Activated naive CD4-positive, alpha-beta T cell (primary cell): ENCODE measurements at places on chromosomes 4 and X.

DNA sequence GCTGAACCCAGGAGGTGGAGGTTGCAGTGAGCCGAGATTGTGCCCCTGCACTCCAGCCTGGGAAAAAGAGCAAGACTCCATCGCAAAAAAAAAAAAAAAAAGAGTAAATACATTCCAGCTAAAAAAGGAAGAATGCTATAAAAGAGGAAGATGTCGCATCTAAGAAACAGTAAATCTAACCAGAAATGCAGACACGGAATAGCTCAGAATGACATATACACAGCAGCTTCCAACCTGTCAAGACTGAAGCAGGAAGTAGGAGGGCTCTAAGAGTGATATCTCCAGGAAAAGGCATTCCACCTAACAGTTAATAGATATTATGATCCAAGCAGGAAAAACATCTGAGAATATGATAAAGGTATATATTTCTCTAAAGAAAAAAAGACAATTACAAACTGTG is 16.0 kb downstream of the CLOCK start:
- no peak for DNase-seq

DNA sequence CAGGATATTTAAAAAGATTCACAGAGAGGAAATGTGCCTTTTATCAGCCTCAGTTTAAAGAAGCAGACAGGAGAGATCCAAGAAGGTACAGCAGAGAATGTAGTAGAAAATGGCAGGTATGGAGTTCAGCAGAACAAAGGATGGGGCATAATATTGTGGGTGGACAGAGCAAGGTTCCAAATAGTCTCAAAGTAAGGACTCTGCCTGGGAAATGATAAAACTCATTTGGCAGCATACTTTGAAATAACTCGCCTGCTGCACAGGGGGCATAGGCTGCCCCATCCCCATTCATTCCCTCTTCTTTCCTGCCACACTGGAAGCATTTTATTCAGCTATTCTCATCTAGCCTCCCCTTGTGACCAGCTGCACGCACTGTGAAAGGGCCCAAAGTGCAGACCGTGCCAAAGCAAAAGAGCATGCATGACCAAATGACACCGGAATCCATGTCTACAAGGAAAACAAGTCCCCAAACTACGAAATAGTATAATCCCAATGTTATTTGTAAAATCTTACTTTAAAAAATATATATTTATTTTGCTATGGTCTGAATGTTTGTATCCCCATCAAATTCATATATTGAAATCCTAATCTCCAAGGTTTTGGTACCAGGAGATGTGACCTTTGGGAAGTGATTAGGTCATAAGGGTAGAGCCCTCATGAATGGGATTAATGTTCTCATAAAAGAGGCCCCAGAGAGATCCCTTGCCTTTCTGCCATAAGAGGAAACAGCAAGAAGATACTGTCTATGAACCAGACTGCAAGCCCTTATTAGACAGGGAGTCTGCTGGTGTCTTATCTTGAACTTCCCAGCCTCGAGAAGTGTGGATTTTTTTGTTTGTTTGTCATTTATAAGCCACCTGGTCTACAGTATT is 77.4 kb upstream of the PRSS48 start:
- DNase-seq, result no peak

DNA sequence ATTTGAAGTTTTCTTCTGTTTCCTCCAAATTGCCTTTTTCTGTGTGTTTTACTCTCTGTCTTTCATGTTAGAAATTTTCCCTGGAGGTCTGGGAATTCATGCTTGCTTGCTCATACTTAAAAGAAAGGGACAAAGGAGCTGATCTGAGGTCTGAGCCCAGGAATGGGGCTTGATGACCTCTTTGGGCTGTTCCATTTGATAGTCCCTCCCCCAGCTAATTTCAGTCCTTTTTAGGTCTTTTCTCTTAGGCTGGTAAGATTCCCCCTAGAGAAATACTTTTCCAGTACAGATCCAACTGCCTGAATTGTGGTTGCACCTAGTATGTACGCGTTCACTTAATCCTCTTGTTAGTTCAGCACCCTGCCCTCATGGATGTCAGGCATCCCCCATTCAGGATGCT is 5.5 kb upstream of the PIGA start:
- DNase-seq, result no peak

DNA sequence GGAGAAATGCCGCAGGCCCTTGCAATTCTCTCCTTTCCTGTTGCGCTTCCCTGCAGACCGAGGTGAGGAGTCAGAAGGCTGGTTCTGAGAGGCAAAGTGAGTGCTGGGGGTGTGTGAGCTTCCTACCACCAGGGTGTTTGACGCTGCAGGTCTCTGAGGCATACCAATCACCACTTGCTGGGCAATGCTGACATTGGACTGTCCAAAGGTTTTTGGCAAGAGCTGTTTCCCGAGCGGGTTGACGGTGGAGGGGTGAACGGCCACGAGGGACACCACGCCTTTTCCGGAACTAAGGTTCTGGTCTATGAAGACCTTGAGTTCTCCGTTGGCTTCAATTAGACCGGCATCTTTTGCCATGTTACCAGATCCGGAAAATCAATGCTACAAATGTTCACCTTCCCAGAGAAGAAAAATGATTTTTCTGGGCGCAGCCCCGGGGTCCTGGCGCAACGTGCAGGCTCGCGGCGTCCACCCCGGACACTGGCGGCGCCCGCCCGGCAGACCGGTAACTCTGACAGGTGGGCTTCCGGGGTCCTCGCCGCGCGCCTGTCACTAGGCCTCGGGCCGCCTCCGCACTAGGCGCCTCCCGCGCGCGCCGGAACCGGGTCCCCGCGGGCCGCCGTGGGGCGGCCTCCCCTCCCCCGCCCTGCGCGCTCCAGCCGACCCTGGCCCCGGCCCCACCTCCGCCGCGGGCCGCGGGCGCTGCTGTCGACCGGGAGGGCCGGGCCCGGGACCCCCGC is 44.9 kb upstream of the FAM47C start:
- no peak for DNase-seq

DNA sequence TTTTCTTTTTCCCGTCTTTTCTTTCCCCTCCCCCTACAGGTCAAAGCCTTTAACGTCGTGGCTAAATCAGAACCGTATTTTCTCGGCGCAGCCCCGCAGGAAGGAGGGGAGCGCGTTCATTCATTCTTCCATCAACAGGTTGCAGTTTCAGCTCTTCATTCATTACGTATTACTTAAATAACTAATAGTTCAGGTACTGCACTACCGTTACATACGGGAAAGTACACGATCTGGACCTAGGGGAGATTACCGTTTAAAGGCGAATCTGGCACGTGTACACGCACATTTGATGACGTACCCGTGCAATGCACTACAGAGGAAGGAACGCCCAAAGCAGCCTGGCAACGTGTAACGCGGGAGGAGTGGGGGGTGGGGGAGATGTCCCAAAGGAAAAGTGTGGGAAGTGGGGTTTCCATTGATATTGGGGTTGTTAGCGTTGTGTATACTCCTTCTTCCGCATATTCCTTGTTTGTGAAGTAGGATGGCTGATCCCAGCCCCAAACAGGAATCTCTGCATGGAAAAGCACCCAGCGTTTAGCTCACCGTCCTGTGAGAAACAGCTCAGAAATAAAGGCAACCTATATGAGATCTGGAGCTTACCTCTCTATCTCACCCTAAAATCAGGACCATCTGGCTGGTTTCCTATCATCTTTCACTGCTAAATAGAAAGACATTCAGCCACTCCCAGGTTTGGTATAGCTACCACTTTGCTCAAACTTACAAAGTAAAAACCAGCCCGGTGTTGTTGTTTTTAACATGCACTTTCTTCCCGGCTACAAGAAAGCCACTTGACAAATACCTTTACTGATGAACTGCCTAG is 585 bp upstream of the SEC24D start:
- DNase-seq, result no peak

DNA sequence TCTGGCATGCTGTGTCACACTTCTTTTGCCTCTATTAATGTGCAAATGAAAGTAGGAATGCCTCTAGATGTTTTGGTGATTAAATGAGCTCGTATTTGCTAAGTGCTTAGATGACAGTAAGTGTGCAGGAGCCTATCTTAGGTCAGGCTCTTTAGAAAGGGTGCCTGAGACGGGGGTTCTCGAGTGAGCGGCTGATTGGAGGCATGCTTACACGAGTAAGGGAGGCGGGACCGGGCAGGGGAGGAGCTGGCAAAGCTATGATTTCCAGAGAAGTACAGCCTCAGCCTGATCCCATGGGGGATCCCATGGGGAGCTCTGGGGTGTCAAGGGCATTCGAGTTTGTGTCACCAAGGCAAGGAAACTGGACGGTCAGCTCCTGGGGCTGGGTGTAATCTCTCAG is 44.8 kb downstream of the CLDN34 start:
- no peak for DNase-seq

DNA sequence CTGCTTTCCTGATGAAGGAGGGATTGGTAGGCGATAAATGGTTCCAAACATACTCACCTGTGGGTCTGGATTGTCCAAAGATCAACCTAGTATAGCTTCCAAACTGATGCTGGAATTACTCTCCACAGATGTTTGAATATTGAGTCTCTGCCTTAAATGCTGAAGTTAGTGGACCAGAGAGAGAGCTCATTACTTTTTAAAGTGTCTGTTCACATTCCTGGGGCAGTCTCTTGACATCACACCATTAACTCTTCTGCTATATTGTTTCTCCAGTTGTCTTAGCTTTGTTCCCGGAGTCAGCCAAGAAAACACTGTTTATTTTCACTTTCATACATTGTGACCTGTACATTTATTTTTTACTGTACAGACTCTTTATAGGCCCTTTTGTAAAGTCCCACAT is 35.4 kb downstream of the ARHGEF38 start:
- no peak for DNase-seq

DNA sequence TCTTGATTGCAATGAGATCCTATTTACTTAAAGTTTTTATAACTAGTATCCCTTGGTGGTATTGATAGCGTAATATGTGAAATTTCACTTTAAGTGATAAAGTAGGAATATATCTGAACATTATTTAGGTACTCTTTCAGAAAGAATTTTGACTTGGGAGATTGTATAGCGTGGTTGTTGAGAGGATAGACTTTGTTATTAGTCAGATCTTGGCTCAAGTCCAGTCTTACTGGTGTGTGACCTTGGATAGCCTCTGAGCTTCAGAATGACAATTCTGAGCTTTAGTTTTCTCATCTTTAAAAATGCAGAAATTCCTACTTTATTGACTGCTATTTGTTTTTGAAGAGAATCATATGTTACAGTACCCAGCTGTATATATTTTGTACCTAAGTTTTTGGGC is 32.6 kb downstream of the DCK start:
- DNase-seq, result no peak

DNA sequence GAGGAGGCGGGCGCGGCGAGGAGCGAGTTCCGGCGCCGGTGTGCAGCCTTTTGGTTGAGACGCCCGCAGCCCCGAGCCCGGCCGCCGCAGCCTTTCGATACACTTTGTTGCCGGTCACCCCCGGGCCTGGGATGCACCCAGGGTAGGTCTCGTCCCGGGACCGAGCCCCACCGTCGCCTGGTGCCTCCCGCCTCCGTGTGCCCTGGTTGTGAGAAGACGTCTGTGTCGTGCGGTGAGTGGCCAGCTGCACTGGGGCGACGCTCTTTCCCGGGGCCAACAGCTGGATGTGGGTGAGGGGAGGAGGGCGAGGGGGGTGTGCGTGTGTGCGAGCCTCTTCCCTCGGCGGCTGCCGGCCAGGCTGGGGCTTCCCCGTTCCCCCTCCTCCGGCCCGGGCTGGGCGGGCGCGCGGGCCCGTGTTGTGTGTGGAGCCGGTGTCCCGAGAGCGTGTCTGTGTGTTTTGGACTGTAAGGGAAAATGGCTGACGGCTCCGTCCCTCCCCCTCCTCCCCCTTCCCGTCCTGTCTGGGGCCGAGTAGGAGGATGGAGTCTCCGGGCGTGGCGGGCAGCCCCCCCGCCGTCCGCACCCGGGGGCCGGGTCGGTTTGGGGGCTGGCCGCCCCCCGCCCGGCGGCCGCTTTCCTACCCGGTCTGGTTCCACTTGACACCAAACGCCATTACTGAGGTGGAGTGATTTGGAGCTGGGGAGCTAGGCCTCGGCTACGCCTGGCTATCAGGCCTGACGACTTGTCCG is 807 bp downstream of the USP9X start:
- peak; percentile 42 for DNase-seq

- DNase-seq, result no peak
These were observed 225.8 kb upstream of the SFRP2 start for GRCh38 chr4:154014407-154015321.

GRCh38 chrX:119726900-119727555 is 31.4 kb upstream of the SOWAHD start:
- no peak for DNase-seq

- DNase-seq, result no peak
These were observed 69.6 kb downstream of the WNK3 start for GRCh38 chrX:54288277-54288676.

DNA sequence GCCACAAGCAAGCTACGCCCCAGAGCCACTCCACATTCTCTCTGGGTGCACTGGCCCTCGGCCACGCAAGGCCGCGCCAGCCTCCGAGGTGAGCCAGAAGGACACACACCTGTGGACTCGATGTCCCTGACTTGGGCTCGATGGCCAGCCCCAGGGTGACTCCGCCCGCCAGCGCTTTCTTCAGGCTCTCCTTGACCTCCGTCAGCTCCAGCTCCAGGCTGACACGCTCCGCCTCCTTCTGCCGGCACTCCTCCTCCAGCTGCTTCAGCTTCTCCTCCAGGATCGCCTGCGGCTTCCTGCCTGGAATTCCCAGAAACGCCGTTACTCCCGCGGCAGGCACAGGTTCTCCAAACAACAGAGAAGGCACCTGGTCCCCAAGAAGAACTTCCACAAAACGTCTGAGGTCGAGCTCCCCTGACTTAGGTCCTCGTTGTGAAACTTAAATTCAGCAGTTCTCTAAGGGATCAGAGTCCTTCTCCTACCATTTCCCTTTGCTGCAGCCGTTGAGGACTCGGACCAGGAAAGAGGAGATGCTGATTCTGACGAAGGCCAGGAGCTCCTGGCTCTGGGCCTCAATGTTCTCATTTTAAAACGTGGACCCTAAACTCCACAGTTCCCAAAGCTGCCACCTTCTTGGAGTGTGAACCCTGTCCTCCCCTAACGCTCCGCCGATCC is 166.8 kb downstream of the AFAP1 start:
- DNase-seq, result no peak

- DNase-seq, result no peak
These were observed 32.8 kb upstream of the MAGEA4 start for GRCh38 chrX:151879856-151880255.

DNA sequence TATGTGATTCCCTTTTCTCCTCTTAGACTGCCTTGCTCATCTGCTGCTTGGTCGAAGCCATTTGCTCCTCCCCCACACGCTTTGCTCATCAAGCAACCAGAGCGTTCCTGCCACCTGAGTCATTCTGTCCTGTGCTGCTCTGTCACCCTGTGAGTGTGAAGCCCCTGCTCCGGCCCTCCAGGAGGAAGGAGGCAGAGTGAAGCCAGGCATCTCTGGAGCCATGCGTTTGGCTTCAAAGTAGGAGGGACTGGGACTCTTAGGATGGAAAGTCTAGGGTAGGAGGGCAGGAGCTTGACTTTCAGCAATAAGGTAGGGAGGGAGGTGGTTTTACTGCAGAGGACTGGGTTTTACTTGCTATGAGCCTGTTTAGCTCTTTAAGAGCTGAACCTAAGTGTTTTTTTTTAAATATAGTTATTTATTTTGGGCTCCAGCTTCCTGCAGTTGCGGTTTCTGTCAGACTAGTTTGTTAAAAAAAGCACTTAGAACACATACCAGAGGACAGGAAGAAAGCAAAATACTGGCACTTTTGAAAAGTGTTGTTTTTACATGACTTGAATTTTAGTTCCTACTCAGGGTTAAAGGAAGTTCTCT is 63.6 kb downstream of the SPINK2 start:
- DNase-seq, result peak; percentile 26

- no peak for DNase-seq
These were observed 55.9 kb upstream of the USP9X start for GRCh38 chrX:41029332-41029731.
